T1000 (cell line): ENCODE measurements at places on chromosomes 6 and 20.

DNA sequence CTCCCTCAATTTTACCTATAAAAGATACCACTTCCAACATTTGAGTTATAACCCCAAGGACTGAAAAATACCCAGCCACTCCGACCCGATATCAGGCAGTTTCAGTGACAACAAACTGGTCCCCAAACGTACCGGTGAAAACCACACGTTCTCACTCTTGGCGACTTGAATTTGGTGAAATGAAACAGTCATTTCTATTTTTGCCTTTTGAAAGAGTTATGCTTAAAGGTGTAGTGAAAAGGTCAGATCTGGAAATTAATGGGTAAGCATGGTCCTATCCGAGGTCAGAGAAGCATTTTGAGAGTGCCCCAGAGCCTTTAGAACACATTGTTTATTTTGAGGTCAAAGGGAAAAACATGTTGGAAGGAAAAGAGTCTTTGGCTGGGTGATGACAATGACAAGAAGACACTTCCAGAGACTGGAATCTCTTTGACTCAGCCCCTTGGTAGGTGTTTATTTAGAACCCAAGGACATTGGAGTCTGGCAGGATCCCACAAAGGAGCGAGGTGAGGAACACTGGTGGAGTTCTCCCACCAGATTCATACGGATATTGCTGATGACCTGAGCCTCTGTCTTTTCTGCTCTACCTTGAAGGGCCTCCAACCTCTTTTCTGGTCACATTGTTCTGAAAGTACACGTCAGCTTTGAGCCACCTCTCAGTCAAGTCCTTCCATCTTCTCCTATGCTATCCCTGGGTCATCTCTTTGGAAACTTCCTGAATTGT lies 235.0 kb downstream of the GMPR start:
- no peak for DNase-seq

DNA sequence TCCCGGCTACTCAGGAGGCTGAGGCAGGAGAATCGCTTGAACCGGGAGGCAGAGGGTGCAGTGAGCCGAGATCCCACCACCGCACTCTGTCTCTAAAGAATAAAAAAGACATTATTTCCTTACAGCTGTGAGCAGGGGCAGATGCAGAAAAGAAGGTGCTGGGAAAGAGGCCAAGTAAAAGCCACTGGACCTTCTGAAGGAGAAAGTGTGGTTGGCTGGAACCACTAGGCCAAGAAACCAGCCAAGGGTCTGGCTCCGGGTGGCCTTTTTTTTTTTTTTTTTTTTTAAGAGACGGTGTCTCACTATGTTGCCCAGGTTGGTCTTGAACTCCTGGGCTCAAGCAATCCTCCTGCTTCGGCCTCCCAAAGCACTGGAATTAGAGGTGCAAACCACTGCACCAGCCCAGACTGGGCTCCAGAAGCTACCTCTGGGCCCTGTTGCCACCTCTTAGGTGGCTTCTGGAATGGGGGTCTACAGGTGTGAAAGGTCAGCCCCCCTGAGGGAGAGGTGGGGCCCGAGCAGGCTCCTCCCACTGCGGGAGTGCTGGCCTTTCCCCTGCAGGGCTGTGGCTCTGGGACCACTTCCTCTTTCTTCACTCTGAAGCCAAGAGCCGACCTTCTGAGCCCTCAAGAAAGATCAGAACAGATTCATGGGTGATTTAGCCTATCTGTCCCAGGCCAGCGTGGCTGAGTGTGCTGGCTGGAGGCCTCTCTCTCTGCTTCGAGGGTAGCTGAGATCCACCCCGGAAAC lies at the start of gene FGD2:
Gene FGD2, plus strand, starts transcription at position 595 of the 750 bp plus-strand sequence. CDS start 163 bp downstream, outside the sequence.
- no peak for DNase-seq

GRCh38 chr6:105330913-105331312 lies 72.0 kb downstream of the PREP start:
- no peak for DNase-seq

GRCh38 chr6:90643381-90643780 lies 56.5 kb upstream of the MAP3K7 start:
- no peak for DNase-seq
